Mammary epithelial cell (primary cell): ENCODE measurements at places on chromosomes 7 and 10. TPM values are rescaled to one million over a fixed set of nuclear protein-coding genes. Genes with fewer than 3 reads are reported as not detected.

Gene C7orf57
- 2.0 and 2.6 TPM in 2 replicates for total RNA-seq

Gene MRLN
- not detected for total RNA-seq

Gene PDE6C
- not detected for total RNA-seq

Gene CYP2C19
- not detected in 2 replicates for total RNA-seq

Gene PILRA
- total RNA-seq, result 0.85 and 0.94 TPM in 2 replicates

Gene DNAJC12
- total RNA-seq, result 0.59 and 1.4 TPM in 2 replicates

Gene ELMO1
- total RNA-seq, result 9.5 TPM

Gene ALOX5
- total RNA-seq, result 0.12 TPM in 1 of 2 replicates, not detected in the other

Gene CDK14
- 21.5 and 23.9 TPM in 2 replicates for total RNA-seq

Gene KCND2
- not detected in 2 replicates for total RNA-seq
